ENCODE measurements at places on chromosomes 6 and 20. TPM values are rescaled to one million over a fixed set of nuclear protein-coding genes. Genes with fewer than 3 reads are reported as not detected.

GRCh38 chr6:41302638-41303037 lies 16.2 kb upstream of the TREM1 start:
- no peak for DNase-seq

DNA sequence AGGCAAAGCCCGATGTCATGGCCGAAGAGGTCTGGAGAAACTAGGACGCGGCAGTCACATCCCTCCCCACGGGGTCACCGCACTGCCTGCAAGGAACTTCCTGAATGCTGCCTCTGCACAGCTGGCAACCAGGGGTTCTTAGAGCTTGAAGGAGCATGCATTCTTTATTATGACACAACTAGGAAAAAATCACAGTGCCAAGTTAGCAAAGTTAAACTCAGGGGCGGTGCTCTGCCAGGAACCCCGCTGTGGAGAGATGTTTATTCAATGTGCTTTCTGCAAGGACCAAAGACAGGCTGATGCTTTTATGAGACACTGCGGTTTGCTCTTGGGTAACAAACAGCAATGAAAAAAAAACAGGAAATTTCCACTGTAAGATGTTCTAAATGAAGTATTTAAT lies 287.3 kb upstream of the FOXQ1 start:
- no peak for DNase-seq

CCM2L gene
- 0.76 TPM for total RNA-seq

DNA sequence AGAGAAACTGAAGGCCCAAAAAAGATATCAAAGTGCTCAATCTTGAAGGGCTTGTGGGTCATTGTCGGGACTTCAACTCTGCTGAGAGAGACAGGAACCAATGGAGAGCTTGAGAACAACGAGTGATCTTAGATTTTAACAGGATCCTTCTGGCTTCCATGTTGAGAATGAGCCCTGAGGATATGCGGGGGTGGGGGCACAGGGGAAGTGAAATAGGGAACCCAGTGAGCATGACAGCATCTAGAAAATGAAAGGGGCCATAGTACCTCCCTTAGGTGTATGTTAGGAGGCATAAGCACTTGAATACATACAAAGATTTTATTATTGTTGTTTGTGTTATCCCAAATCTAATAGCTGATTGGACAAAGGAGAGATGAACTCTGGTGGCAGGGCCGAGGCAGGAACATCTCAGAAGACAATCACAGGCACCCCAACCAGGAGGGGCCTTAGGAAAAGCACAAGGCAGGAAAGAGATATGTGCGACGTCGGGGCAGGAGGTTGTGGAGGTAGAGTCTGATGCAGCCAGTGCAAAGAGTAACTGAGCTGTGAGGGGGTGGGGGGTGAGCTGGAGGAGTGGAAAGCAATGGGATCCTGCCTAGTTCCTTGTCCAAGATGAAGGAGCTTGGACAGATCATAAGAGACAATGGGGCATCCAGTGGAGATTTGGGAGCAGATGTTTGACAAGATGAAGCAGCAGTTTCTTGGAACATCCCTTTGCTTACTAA lies 10.4 kb downstream of the TGM6 start:
- DNase-seq = no peak

DNA sequence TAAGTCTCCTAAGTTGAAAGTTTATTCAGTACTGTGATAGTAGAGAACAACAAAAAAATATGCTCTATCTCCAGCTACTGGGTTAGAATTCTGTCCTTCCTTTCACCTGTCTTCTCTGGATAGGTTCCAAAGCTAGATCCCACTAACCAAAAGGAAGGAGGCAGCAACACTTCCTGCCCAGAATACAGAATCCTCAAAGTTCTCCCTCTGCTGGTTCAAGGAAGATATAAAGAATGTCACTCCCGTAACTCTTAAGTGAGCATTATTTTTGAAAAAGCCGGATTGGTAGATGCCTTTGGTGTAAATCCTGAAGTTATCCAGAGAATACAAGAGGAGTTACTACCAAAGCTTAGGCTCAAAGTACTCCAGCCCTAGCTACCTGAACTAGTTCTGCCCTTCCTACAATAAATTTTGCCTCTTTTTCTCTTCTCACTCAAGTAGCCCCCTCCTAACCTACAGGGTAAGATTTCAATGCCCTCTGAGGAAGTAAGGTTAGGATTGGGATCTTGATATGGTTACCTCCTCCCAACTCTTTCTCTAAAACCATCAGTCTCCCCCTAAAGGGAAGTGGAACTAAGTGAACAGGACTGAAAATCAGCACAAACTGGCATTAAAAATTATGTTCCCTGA lies 26.0 kb upstream of the CRIP3 start:
- DNase-seq = peak; percentile 4

DNA sequence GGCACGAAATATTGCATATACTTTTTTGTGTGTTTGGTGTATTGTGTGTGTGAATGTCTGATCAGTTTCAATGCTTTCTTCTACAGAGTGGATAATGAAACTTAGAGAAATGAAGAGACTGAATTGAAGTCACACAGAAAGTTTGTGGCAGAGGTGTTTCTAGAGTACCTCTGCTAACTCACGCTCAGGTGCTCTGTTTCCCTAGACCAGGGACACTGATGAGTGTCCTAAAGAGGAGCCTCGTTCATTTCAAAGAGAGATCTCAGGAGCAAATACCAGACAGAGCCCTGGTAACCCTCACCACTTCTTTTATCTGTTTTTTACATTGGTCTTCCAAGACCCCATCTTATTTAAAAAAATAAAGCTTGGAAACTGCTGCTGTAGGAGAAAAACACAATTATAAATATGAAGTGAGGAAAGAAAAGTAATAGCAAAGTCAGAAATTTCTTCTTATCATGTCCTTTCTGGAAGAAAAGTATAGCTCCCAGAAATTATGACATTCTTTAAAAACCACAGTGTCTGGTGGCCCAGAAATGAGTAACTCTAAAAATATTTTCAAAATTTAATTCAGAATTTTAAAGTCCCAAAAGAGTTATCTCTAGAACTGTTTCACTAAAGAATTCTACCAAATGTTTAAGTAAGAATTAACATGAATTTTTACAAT lies 720.6 kb downstream of the RFPL4B start:
- DNase-seq = no peak

- DNase-seq = no peak
Measured at GRCh38 chr6:168370310-168370991, 50.9 kb upstream of the DACT2 start.

DNA sequence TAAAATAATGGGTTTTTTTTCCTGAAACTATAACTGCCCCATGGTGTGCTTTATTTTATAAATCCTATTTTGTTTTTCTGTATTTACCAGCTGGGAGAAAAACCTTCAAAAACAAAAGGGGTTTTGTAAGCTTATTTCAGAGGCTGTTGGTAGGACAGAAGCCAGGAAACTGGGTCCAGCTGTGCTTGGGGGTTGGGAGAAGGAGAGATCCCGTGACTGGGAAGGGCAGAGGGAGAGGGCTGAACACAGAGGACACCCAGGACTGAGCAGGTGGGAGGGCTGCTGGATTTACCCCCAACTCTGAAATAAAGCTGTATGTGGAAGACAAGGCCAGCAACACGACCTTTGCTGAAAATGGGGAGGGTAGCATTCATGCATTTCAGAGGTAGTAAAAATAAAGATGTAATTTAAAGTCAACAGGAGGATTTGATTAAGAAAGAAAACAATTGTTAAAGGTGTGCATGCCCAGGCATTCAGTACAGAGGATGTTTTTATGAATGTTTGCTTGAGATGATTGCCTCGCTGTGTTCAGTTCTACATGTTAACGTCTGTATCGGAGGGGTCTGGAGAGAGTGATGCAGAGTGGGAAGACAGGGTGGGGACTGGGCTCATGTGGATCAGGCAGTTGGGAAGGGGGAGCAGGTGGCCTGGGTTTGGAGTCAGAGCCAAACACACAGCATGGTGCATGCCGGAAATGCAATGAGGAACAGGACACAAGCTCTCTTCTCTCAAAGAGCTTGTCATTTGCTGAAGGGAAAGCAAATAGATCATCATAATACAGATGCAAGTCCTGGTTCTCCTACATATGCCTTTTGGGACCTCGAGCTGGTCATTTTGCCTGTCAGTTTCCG lies 21.4 kb downstream of the ARFGEF3 start:
- DNase-seq = no peak

DNA sequence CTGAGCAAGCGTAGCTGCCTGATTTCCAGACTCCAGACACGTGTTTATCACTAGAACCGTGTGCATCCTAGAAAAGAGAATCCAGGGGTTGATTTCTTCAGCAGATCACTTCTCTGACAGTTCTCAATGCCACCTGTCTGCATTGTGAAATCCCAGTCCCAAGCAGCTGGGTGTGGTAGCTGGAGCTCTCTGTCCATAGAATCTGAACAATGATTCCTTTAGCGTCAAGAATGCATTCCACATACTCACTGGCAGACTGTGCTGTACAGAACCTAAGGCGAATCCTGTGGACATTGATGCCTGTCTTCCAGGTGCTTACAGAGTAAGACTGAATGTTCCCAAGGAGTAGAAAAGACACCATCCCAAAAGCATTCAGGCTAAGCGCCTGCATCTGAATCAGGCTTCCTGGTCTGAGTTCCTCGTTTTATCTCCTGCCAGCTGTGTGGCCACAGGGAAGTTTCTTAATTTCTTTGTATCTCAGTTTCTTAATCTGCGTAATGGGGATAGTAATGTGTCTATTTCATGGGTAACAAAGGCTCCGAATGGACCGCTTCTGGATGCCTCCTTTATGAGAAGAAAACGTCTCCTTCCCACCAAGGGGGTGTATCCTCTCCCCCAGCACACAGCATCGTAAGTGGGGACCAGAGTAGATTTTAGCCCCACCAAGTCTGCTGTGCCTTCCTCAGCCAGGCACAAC lies 10.4 kb upstream of the TRAF3IP2 start:
- DNase-seq = no peak

GHRH gene
- total RNA-seq = 14.4 TPM

FAXC gene
- total RNA-seq = 2.9 TPM

Data from thymus (tissue), 14 donors.